ACHN (cell line): ENCODE measurements at places on chromosomes 12 and 14.

GRCh38 chr12:64652346-64652745 is 42.1 kb downstream of the RASSF3 start:
- no peak for DNase-seq

DNA sequence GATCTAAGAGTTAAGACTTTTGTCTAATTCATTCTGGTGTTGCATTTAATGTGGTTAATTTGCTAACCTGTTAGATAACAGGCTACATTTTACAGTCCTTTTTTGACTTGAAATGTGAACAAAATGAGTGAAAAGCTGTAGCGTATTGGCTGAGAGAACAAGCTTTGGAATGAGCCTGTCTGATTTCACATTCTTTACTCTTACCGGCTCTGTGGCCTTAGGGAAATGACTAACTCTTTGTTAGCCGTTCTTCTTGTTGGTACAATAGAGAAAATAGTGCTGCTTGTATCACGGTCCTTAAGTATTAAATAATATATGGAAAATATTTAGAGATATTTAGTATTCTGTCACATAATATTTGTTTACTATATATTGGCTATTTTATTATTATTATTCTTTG is 1.9 kb downstream of the MNAT1 start:
- DNase-seq, result peak; percentile 58

DNA sequence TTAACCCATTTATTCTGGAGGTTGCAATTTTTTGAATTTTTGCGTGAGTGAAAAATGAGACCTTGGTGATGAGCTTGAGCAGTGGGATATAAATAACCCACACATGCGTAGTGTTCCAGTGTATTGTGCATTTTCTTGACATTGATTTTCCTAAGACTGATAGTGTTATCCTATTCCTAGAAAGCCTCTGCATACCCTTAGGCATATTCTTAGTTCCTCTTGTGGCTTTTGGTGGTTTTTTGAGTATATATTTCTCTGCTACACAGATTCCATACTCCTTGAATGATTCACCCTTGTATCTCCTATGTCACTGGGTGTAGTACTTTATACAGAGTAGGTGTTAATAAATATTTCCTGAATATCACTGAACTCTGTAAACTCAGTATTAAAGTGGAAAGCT is 363.4 kb upstream of the PDE3A start:
- DNase-seq, result no peak

GRCh38 chr12:126447346-126447745 is 1382.1 kb downstream of the AACS start:
- no peak for DNase-seq

DNA sequence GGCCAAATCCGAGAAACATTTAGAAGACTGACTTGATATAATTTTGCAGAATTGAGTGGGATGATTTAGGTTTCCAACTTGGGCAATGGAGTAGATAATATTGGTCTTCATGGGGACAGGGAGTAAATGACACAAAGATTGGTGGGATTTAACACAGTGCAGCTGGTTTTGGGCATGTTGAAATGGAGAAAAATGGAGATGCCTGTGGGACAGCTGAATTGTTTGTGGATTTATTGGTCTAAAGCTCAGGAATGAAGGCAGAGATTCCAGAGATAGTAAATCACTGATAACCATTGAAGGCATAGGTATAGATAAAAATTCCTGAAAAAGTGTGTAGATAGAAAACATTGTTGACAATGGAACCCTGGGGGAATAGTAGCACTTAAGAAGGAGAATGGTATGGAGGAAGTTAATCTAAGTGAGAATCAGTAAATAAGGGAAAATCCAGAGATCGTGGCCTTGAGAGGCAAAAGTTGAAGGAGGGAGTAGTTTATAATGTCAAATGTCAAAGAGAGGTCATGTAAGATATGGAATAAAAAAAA is 120.9 kb upstream of the ATP2B1 start:
- no peak for DNase-seq

DNA sequence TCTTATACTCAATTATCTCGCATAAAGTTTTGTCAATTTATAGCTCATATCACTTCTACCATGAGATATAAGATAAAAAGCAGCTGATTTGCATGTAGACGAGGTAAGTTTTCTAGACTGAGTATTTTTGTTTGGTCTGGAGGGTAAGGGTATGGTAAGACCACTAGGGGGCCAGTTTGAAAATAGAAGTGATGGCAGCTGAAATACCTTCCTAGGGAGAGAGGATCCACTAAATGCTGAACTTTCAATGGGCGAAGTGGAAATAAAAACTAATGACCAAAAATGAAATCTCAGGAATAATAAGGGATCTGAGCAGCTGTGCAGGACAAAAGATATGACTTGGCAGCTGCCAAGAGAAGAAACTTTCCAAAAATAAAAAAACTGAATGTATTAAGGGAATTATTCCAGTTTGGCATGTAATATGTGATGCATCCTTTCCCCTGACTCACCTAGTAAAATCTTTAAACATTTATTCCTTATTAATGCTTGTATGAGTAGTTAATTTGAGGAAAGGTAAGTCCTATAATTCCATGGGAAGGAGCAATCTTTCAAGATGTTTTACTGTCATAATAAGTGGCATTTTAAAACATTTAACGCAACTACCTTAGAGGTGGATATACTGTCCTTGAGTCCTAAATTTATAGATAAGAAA is 754.5 kb downstream of the C12orf50 start:
- peak; percentile 62 for DNase-seq

DNA sequence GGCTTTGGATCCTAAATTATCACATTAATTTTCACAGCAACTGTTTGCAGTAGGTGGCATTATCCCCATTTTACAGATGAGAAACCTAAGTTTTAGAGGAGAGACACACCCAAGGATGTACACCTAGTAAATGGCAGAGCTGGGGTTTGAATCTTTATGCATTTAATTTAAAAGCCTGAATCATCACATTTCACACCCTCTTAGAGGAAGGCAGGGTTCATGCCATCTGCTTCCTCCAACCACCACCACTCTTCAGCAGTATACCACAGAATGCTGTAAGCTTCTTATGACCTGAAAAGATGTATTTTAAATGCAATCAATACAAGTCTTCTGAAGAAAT is 90.3 kb downstream of the CRADD start:
- no peak for DNase-seq

- DNase-seq, result no peak
Measured at GRCh38 chr14:105746124-105746514, 219.7 kb downstream of the TMEM121 start.

- DNase-seq, result no peak
Measured at GRCh38 chr14:22097586-22098292, 424.1 kb upstream of the OR4E1 start.

DNA sequence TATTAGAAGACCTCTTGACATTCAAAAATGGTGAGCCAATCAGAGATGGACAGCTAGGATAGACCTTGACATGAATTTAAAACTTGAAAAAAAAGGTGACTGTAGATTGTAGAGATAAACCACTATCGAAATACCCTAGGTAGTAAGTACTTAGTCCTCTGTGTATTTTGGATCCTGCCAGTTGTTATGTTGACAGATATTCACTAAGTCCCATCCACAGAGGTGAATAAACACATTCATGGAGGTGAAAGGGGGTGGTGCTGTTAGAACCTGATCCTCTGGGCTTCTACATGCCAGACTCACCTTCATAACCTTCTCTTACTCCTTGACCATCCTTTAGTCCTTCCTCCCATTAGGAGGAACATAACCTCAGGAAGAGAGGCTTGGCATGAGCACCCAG is 72.3 kb downstream of the OTX2 start:
- DNase-seq, result no peak

DNA sequence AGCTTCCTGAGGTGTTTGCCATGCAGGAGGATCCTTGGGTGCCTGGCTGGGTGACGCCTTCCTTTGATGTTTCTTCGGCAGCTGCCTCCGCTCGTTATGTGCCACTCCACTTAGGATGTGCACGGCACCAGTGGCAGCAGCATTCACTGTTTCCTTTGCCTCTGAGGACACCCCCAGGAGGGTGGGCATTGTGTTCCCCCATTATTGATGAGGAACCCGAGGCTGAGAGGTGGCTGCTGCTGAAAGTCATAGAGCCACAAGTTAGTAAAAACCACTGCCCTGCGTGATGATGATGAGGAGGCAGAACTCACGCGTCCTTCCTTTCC is 41.2 kb downstream of the EP400 start:
- DNase-seq, result no peak

DNA sequence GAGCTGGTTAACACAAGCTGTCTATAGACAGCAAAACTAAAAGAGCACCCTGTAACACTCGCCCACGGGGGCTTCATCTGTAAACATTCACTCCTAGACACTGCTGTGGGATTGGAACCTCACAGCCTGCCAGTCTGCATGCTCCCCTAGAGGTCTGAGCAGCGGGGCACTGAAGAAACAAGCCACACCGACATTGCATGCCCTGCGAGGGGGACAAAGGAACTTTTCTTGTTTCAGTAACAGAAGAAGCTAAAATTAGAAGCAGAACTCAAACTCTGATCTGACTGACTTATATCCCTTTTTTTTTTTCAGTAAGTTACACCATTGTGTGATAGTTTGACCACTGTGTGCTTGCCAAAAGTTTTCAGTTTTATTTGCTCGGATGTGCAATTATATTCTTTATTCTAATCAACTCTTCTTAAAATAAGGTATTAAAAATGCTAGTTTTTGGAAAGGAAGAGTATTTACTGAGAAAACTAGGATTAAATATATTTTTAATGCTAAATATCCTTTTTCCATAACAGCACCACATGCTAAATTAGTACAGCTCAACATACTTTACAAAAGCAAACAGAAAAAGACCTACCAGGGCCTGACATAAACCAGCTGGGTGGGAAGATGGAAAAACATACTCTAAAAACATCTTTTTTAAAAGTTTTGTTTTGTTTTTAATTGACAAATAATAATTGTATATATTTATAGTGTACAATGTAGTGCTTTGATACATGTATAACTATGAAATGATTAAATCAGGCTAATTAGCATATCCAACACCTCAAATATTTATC is 100.2 kb downstream of the EPS8 start:
- DNase-seq, result peak; percentile 39

DNA sequence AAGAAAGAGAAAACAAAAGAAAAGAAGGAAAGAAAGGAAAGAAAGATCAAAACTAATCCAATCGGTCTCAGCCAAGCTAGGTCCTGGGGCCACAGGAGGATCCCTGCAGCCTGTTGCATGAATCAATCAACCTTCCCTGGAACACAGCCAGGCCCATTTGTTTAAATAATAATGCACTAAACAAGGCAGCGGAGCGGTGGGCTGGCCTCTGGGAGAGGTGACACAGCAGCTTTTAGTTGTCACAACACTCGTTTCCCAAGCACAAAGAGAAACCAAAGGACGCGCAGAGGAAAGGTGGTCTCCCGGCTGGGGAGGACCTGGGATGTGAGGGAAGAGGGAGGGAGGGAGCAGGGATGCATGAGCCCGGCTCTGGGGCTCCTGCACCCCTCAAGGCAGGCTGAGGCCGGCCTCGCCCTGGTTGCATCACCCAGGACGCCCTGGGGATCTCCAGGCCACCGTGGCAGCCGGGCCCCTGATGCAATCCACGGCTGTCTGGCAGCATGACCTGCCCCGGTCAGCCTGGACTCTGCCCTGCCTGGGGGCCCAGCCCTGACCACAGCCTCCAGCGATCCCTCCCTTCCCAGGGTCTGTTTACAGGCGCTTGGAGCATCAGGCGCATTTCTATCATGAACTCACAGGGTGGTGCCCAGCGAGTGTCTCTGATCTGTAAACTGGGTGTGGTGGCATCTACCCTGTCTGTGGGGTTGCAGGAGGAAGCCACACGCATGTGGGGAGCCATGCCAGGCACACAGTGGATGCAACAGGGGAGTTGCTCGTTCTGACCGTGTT is 32.5 kb downstream of the MMP17 start:
- DNase-seq, result no peak

GRCh38 chr12:16228067-16228466 is 49.4 kb downstream of the SLC15A5 start:
- no peak for DNase-seq

- DNase-seq, result peak; percentile 48
Measured at GRCh38 chr14:74980731-74981461, 21.8 kb upstream of the EIF2B2 start.

- no peak for DNase-seq
Measured at GRCh38 chr12:114397978-114398881, 7.7 kb downstream of the TBX5 start.

- no peak for DNase-seq
Measured at GRCh38 chr14:61388173-61388975, 67.0 kb downstream of the PRKCH start.

- no peak for DNase-seq
Measured at GRCh38 chr12:49027846-49028555, 9.4 kb upstream of the PRKAG1 start.

DNA sequence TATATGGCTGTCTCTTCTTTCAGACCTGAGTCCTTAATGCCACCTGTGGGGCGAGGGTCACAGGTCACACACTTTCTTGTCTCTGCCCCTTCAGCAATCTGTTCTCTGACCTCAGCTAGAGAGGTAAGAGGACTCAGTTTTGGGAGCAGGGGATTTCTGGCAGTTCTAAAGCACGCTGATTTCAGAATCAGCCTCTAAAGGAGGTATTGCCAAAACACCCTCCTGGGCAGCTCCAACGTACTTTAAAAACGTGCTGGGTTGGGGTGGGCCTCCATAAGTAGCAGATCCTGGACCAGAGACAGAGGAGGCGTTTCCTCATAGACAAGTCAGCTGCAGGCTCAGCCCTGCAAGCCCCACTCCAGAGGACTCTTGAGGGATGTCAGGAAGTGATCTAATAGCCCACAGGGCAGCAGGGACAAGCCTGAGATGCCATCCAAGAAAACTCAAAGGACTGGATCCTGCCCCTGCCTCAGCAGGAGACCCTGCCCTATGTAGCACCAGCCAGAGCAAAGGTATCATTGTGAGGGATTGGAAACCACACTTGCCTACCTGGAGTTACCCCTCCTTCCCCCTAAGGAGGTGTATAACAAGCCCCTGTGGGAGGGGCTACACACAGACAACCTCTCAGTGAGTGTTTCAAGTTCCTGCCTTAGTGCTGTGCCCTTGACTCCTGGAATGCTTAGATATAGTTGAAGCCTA is 8.5 kb downstream of the CTDSP2 start:
- peak; percentile 62 for DNase-seq

DNA sequence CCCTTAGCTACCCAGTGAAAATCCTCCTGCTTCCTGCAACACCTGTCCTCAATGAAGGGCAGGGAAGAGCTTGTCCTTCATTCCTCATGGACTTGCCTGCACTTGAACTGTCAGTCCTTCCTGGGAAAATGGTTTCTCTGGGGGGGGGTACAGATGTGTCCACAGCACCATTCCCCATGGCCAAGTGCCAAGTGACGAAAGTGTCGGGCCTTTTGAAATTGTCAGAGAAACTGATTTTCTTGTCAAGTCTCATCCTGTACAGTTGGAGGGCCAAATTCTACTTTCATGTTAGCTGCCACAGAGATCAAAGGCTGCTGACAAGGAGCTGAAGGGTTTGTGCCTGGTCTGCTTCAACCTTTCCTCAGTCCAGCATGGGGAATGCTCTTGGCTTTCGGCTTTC is 179.5 kb upstream of the PARP11 start:
- DNase-seq, result no peak

GRCh38 chr14:76883447-76883846 is 57.2 kb downstream of the LRRC74A start:
- DNase-seq, result no peak

GRCh38 chr14:71050227-71050823 is 143.1 kb downstream of the PCNX1 start:
- peak; percentile 38 for DNase-seq
